ENCODE measurements at places on chromosomes 11 and 22.

GRCh38 chr22:31619611-31620300, 42.3 kb downstream of the PISD start:
- DNase-seq: no peak

DNA sequence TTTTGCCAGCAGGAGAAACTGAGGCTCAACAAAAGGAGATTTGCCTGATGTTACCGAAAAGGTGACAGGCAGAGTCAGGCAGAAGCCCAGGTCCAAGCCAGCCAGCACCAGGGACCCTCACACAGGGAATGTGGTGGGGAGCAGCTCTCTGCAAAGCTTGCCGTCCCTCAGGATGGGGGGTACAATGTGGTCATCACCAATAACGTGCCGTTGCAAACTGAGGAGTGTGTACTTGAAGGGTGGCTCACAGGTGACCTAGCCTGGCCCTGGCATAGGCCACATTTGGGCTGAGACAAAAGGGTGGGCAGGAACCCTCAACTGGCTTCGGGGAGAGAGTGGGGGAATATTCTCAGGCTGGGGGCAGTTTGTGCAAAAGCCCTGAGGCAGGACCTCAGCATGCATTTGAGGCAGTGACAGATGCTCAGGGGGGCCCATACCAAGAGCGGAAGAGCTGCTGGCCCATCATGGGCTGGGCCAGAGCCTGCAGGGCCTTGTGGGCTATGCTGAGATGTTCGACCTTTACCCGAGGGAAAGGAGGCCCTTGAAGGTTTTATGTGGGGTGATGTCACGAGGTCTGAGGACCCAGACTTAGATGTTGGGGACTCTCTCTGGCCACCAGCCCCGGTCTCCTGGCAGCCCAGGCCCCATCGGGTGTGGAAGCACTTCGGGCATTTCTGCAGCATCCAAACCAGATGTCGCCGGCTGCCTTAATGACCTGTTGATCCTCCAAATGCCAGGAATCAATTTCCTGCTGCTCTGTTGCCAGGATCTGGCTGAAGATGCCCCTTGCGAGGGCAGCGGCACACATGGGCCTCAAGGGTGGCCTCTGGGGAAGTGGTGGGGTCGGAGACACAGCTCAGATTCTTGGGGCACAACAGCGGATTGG, 57.4 kb upstream of the SHISAL1 start:
- no peak for DNase-seq

DNA sequence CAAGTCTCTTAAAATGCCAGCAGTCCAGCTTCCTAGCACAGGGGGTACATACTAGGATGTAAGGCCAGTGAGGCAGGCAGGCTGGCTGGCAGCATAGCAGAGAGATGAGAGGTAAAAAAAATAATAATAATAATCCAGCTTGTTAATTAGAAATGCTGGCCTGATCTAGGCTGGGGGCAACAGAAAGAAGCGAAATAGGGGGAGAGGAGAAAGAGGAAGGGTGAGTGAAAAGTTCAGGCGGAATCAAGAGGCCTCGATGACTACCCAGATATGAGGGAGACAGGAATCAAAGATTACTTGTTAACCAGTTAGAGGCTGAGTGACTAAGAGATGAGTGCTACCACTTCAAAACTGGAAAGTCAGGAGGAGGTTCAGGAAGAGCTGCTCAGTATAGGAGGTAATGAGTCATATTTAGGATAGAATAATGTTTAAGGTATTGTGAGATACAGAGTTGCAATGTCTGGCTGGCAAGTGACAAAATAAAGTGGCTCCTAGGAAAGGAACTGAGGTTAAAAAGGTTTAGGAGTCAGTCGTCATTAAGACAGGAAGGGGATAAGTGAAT, 2.8 kb downstream of the ALKBH8 start:
- DNase-seq: peak; percentile 79

- peak; percentile 86 for DNase-seq
These were observed at the start of gene PPP6R2 for GRCh38 chr22:50342651-50343540. PPP6R2 (plus strand) TSS chr22:50343327; CDS start chr22:50393909, 50,582 bp downstream.

DNA sequence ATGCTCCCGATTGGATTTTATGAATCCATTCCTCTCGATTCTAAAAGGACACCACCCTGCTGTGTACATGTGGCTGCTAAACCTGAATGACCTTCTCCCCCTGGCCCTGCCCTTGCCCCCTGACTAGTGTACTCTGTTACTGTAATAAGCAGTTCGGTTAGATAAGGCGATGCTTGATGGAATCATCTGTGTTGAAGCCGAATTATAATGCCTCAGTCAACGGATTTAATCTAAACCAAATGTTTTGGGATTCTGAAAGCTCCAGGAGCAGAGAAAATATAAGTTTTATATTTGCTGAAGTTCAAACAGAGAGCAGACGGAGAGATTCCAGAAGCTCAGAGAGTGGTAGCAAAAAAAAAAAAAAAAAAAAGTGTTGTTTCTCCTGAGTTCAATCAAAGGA, 275.4 kb upstream of the MPPED2 start:
- DNase-seq: no peak

- DNase-seq: no peak
These were observed 74.5 kb upstream of the LMO1 start for GRCh38 chr11:8338138-8338537.

DNA sequence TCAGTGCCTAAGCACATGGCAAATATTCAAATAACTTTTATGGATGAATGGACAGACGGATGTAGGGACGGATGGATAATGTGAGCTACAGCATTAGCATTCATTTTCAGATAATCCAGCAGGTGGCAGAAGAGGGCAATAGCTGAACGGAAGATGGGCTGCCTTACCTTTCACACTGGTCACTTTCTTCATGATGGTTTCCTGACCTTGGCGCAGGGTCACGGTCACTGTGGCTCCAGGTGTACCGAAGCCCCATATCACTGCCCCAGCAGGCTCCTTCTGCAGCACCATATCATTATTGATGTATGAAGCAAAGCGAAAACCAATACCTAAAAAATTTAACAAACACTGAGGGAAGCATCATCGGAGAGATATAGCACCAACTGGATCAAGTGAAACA, 4.3 kb downstream of the SIAE start:
- DNase-seq: peak; percentile 18

DNA sequence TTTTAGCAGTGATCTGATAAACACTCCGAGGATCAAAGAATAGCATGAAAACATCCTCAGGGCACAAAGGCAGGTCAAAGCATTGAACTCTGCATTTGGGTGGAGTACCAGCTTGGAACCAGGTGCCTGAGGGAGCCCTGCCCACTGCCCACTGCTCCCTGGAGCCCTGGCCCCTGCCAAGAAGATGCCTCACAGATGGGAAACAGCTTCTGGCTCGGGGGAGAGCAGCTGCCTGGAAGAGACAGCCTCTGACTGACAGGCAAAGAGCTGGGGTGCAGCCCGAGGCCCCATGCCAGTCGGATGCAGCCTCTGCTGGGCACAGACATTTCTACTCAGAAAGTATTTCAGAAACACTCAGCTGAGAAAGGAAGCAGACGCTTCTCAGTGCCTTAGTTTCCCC, 13.2 kb downstream of the LMO1 start:
- DNase-seq: no peak

DNA sequence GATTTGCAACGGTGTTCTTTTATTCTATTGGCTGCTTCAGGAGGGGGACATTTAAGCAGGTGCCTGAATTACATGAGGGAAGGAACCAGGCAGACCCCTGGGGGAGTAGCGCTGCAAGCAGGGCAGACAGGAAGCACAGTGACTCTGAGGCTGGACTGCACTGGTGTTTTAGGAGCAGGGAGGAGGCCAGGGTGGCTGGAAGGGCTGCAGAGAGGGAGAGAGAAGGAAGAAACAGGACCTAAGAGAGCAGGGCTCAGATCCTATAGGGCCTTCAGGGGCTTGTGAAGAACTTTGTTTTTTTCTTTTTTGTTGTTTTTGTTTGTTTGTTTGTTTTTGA, 62.5 kb upstream of the SORL1-AS1 start:
- no peak for DNase-seq

DNA sequence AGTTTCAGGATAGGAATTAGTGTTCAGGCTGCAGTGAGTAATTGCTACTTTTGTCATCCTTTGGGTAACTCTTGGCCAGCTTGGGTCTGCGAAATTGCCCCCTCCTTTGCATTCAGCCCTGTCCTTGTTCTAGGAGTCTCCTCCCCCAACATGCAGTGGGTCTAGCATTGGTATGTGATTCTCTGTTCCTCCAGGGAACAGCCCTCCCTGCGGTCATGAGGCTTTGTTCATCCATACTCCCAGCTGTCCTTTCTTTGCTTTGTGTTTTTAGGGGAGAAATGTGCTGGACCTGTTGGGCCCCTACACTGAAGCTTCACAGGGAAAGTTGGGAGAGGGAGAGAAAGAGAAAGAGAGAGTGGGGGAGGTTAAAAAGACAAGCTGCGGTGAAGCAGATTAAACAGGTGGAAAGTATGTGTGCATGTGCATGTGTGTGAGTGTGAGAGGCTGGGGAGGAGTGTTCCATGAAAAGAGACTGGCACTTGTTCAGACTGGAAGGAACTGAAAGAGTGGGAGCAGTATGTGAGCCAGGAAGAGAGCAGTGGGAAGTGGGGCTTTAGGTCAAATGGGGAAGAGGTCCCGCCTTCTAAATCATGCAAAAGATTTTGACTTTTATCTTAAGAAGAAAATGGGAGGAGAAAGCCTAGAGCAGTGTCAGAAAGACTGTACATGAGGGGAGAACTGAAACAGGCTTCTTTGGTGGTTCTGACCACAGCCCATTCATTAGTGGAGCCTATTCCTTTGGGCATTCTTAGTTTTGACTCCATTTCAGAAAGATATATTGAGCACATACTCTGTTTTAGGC, 17.9 kb upstream of the SESN3 start:
- peak; percentile 38 for DNase-seq

DNA sequence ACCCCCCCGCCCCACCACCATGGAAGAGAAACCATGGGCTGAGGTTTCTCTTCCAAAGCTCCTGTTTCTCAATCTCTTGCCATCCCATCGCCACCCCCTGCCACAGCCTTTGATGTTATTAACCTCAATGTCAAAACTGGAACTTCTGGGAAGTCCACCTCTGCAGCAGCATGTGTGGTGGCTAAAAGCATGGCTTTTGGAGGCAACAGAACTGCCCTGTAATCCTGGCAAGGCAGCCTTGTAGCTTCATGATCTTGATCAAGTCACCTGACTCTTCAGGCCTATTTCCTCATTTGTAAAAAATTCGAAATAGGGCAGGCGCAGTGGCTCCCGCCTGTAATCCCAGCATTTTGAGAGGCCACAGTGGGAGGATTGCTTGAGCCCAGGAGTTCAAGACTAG, 3.5 kb upstream of the COX8A start:
- no peak for DNase-seq

DNA sequence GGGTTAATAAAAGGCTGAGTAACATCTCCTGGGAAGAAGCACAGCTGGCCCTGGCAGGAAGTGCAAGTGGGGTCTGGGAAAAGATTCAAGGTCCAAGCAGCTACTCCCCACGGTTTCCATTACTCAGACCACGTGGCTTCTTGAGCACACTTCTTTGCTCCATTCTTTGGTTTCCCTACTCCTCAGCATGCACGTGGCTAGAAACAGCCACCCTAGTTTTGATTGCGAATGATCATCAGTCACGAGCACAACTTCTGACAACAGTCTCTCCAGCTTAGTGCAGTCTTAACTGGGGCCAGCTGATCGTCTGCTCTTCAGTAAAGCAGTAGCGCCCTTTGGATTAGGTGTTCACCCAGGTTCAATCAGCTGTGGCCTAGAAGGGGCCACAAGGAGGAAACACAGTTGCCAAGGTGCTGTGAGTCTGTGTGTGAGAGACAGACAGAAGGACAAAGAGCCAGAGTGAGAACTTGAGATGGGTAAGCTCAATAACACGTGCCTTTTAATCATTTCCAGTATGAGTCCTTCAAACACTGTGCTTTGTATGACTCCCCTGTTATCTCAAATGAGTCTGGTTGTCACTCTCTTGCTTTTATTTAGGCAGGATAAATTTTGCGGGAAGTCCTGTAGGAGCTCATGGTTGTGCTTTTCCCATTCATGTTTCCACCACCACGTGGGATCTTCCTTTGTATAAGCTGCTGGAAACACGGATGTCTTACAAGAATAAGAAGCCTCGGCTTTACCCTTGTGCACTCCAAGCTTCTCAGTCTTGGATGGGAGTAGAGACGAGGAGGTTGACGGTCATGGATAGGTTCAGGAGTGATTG, 901 bp upstream of the PARVA start:
- DNase-seq: peak; percentile 79

DNA sequence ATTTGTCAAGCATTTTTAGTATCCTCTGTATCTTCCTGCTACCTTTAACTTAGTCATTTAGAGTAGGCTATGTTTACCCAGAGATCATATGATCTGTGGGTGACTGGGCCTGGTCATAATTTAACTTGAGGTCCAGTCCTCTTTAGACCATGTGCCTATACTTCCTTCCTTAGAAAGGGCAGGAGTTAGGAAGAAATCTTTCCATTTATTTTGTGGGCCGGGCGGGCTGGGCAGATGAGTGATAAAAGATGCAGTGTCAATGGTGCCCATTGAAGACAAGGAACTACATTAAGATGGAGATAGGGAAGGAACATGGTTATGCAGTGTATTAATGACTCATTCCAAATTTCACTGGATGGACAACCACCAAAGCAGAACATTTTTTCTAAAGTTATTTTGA, 30.9 kb upstream of the PDE3B start:
- no peak for DNase-seq

- DNase-seq: no peak
These were observed 35.8 kb downstream of the TMPRSS5 start for GRCh38 chr11:113670149-113670830.

GRCh38 chr11:45258982-45259530, 27.1 kb downstream of the SYT13 start:
- DNase-seq: no peak

GRCh38 chr11:69640260-69640994, 529 bp upstream of the CCND1 start:
- peak; percentile 66 for DNase-seq

- no peak for DNase-seq
These were observed 54.1 kb upstream of the ARHGAP20 start for GRCh38 chr11:110766316-110766715.

GRCh38 chr11:14118072-14118471, 155.5 kb downstream of the SPON1 start:
- no peak for DNase-seq

GRCh38 chr22:20282901-20283673, 15.0 kb upstream of the RTN4R start:
- DNase-seq: no peak

- no peak for DNase-seq
These were observed 9.5 kb downstream of the DRICH1 start for GRCh38 chr22:23622634-23623033.

GRCh38 chr11:19336331-19336730, 95.6 kb upstream of the E2F8 start:
- no peak for DNase-seq

- DNase-seq: no peak
These were observed 28.9 kb downstream of the MICAL2 start for GRCh38 chr11:12139144-12139881.

All from muscle of back (tissue), 13 donors.